Temporal lobe (tissue), 4 donors: ENCODE measurements at places on chromosomes 4 and X. TPM values are rescaled to one million over a fixed set of nuclear protein-coding genes. Genes with fewer than 3 reads are reported as not detected.

The IL2RG gene
- 0.25 TPM for total RNA-seq

The LANCL3 gene
- 1.5 TPM for total RNA-seq

The FAM149A gene
- 30.5 TPM for total RNA-seq

The TRIML1 gene
- not detected for total RNA-seq

The CNKSR2 gene
- total RNA-seq = 138 TPM

The FAM9B gene
- total RNA-seq = not detected

The MAGEH1 gene
- total RNA-seq = 103 TPM

The ZC4H2 gene
- total RNA-seq = 12.8 TPM

The MED28 gene
- total RNA-seq = 30.7 TPM

The CFP gene
- 0.49 TPM for total RNA-seq

The CENPVL1 gene
- total RNA-seq = 1.7 TPM

The SYP gene
- total RNA-seq = 107 TPM

The BEX2 gene
- 108 TPM for total RNA-seq

The F9 gene
- total RNA-seq = not detected

The POF1B gene
- total RNA-seq = under 0.01 TPM

The NR0B1 gene
- total RNA-seq = 0.25 TPM

The SUPT20HL1 gene
- not detected for total RNA-seq

The UGT2A3 gene
- total RNA-seq = not detected

The COMMD8 gene
- 9.6 TPM for total RNA-seq

The APELA gene
- total RNA-seq = 0.25 TPM

The CXorf49 gene
- total RNA-seq = not detected

The ZFP92 gene
- 0.98 TPM for total RNA-seq

The NKX3-2 gene
- total RNA-seq = under 0.01 TPM

The RASL11B gene
- total RNA-seq = 20.9 TPM

The FRG2 gene
- total RNA-seq = not detected

The SLC7A11 gene
- total RNA-seq = 31.5 TPM

The SLC10A6 gene
- total RNA-seq = 0.49 TPM

The HMGN5 gene
- 3.4 TPM for total RNA-seq

The UGT2B17 gene
- total RNA-seq = not detected

The PRRG3 gene
- 6.1 TPM for total RNA-seq

The XPNPEP2 gene
- under 0.01 TPM for total RNA-seq

The TMPRSS11B gene
- total RNA-seq = not detected

The RPA4 gene
- total RNA-seq = 0.49 TPM

The ART3 gene
- 2.7 TPM for total RNA-seq

The NALF2 gene
- 2.2 TPM for total RNA-seq

The TKTL2 gene
- total RNA-seq = 0.49 TPM

The DUSP9 gene
- total RNA-seq = 1.7 TPM

The PABPC5 gene
- 8.9 TPM for total RNA-seq

The RAB39B gene
- total RNA-seq = 24.6 TPM
